Activated CD4-positive, alpha-beta T cell treated with anti-CD3 and anti-CD28 coated beads, Interleukin-2, amount 50 U/mL, for 1 hour (primary cell): ENCODE measurements at places on chromosomes 7 and 10.

- DNase-seq: no peak
Observed at GRCh38 chr7:26584987-26585665, 279.3 kb downstream of the SKAP2 start.

DNA sequence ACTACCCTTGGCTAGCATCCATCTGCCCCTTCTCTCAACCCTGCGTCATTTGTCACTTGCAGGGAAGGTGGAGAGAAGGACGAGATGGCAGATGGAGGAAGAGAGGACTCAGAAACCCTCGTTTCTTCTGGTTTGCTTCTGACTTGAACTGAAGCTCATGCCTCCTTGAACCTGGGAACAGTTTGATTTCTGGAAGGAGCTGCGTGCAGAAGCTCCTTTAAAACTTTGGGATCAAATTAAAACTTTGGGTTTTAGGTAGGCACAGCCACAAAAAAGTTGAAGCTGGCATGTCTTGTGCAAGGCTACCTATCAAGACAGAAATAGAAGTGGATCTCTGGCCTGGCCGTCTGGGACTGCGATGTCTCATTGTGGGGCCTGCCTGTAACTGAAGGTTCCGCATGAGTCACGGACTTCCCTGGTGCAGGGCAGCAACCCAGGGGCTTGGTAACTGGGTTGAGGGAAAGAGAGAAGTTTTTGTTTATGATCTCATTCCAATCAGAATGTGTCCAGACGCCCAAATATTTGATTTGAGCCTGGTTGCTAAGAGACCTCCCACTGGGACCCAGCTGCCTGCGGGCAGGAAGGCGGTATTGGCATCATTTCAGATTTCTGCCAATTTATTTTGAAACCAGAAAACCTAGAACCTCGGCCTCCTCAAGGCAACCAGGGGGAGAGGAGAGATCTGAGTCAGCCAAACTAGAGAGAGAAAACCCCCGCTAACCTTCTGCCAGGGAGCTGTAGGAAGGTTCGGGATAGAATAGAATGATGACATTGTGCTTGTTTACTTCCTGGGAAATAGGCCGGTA lies 15.8 kb upstream of the CAMK1D start:
- DNase-seq: peak; percentile 34

GRCh38 chr7:42880392-42880791 lies 31.5 kb downstream of the C7orf25 start:
- DNase-seq: no peak

DNA sequence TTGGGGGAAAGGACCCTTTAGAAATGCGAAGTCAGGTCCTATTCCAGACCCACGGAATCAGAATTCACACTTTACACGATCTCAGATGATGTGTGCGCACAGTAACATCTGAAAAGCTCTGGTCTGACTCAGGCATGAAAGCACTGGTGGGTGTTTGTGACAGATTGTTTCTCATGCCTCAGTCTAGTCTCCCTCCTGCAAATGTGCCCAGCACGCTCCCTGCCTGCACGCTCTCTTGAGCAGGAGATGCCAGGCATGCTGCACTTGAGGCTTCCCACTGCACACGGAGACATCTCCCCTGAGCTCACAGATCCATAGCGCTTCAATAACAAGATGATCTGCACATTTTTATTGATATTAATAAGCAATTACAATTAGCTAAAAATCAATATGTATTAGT lies 23.6 kb upstream of the ZNF37A start:
- no peak for DNase-seq

- no peak for DNase-seq
Observed at GRCh38 chr10:110029450-110029849, 21.7 kb downstream of the ADD3 start.

- no peak for DNase-seq
Observed at GRCh38 chr7:144408121-144408520, 4.6 kb upstream of the NOBOX start.

GRCh38 chr7:64793106-64793755 lies 997 bp upstream of the ZNF138 start:
- no peak for DNase-seq

DNA sequence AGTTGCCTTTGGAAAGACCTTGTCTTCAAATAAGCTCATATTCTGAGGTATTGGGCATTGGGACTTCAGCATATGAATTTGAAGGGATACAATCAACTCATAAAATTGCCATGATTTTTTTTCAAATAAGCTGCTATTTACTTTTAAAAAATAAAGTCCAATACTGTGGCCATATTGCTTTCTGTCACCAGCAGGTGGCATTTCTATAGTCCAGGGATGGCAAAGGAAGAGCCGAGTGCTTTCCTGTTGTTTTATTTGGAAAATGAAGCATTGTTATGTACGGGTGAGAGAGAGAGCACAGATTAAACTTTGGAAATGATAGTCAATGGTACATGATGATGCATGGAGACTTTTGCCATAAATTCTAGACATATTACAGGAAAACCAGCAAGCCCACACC lies 104.1 kb upstream of the DPP6 start:
- no peak for DNase-seq

DNA sequence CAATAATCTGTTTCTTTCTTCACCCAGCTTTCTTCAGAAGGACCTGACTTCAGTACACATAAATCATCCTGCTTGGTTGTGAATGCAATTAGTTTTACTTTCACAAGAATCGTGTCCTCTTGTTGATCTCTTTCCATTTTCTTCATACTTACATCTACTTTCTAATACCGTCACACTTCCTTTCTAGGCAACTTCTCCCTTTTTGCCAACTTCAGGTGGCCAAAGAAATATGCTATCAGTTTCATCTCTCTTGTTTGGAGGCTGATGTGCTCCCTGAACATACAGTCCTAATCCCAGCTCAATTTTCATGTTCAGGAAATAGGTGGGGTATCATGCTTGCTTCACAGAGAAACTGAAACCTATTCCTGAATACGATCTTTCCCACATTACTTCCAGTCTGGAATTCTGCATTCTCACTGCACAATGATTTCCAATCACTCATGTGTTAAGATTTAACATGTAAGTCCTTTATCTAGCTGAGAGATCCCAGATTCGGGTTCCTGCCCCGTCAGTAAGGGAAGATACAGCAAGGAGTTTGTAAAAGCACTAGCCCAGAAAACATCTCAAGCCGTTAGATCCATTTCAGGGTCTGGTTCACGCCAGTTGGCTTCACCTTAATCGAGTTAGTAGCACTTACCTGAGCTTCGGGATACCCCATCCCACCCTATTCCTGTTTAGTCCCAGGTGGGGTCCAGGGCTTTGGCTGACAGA lies 994 bp downstream of the SLC25A28 start:
- peak; percentile 1 for DNase-seq

DNA sequence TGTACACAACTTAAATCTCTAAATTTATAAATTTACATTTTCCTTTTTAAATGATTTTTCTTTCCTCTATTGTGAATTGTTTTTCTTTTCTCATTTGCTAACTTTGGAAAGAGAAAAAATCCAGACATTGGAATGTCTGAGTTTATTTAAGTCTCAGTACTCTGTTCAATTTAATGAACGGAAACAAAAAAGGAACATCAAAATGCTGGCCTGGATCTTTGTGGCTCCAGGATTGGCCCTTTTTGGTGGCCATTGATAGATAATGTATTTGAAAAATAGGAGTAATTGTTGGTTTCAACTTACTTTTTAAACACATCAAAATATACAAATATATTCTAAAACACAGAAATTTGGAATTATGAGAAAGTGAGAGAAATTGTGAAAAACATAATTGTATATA lies 336.0 kb downstream of the SUGCT start:
- DNase-seq: no peak

DNA sequence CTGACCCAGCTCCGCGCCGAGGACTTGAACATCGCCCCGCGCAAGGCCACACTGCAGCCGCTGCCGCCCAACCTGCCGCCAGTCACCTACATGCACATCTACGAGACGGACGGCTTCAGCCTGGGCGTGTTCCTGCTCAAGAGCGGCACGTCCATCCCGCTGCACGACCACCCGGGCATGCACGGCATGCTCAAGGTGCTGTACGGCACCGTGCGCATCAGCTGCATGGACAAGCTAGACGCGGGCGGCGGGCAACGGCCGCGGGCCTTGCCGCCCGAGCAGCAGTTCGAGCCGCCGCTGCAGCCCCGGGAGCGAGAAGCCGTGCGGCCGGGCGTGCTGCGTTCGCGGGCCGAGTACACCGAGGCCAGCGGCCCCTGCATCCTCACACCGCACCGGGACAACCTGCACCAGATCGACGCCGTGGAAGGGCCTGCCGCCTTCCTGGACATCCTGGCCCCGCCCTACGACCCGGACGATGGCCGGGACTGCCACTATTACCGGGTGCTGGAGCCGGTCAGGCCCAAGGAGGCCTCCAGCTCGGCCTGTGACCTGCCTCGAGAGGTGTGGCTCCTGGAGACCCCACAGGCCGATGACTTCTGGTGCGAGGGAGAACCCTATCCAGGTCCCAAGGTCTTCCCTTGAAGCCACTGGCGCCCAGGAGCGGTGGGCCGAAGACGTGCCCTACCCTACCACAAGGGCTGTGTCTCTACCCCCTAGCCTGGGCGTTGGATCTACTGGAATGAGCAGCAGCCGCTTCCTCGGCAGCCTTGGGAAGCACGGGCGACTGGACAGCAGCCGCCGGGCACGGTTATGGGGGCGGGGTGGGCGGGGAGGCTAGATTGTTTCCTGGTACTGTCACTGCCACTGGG lies 945 bp downstream of the ADO start:
- no peak for DNase-seq

GRCh38 chr7:29572558-29572957 lies 8.9 kb downstream of the PRR15 start:
- DNase-seq: no peak

DNA sequence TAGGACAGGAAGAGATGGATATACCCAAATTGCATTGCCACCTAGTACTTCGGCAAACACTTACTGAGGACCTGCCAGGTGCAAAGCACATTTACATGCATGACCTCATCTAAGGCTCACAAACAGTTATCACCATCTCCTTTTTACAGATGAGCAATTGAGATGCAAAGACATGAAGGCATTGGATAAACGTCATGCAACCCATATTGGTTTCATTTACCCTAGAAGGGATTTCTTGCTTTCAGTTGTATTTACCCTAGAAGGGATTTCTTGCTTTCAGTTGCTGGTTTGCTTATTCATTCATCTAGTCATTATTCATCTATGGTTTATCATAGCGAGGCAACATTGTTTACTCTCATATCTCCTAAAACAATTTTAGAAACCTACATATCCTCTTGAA lies 52.2 kb downstream of the STEAP1B start:
- DNase-seq: no peak

DNA sequence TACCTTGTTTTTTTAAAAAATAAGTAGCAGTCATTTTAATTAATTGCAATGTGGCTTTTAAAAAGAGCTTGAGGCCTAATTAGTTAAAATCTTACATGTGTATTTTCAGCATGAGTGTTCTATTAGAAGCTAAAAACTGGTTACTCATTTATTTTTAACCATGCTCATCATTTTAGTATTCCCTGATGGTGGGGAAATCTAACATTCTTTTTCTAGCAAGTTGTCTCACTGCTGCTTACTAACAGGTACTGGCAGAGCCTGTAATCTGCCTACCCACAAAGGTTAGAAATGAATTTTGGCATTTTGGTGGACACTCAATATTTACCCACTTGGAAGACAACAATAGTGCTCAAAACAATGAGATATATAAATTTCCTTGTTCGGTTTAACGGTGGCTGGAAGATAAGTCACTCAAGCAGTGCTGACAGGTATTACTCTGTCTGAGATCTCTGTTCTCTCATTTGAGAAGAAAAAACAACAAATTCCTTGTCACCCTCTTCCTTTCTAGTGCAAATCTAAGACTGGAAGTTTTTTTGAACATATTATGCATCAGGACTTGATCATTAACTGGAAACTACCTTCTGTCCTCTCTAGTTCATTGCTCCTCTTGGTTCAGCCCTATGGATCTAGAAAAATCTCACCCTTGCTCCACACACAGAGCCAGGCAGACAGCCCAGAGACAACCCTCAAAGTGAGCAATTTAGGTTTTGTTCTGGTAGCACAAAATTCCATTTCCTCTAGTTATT lies 83.3 kb downstream of the VWDE start:
- no peak for DNase-seq

- no peak for DNase-seq
Observed at GRCh38 chr10:26380815-26381214, 57.3 kb upstream of the APBB1IP start.

DNA sequence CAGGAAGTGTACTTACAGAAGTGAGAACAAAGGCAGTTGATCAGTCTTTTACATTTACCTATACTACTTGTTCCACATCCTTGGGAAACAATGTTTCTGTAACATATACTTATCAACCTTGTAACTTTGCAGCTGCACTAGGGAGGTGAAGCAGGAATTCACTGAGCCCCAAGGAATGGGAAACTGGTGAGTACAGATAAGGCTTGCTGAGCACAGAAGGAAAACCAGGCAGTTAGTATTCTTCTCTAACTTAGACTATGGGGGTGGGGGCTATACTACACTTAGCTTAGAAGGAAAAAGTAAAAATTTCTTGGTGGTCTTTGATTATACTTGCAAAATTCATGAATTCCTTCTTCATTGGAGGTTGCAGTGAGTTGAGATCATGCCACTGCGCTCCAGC lies 6.9 kb upstream of the ZNF33A start:
- no peak for DNase-seq

DNA sequence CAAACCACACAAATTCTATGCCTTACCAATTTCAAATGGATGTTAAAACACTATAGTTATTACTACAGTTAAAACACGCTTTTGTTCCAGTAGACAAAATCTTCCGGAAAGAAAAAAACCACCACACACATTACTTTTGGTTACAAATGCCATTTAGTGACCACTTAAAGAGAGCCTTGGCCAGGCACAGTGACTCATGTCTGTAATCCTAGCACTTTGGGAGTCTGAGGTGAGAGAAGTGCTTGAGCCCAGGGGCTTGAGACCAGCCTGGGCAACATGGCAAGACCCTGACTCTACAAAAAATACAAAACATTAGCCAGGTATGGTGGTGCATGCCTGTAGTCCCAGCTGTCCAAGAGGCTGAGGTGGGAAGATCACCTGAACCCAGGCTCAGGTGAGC lies 7.2 kb downstream of the TNPO3 start:
- DNase-seq: no peak

DNA sequence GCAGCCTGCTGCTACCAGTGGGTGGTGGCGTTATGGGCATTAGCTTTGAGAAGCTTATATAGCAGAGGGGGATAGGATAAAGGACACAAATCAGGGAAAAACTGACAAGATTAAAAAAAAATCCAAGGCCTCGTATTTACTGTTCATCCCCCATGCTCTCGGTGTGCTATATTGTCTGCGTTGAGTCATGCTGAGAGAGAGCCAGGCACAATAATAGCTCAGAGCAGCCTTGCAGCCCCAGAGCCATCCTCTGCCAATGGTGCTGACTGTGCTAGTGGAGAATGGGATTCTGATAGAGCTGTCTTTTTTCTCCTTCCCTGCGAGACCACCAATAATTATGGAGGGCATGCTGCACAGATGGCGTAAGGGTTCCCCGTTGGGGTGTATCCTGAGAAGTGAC lies 51.7 kb upstream of the FZD1 start:
- DNase-seq: no peak
